ENCODE measurements at places on chromosomes 5 and 9. TPM values are rescaled to one million over a fixed set of nuclear protein-coding genes. Genes with fewer than 3 reads are reported as not detected.

DNA sequence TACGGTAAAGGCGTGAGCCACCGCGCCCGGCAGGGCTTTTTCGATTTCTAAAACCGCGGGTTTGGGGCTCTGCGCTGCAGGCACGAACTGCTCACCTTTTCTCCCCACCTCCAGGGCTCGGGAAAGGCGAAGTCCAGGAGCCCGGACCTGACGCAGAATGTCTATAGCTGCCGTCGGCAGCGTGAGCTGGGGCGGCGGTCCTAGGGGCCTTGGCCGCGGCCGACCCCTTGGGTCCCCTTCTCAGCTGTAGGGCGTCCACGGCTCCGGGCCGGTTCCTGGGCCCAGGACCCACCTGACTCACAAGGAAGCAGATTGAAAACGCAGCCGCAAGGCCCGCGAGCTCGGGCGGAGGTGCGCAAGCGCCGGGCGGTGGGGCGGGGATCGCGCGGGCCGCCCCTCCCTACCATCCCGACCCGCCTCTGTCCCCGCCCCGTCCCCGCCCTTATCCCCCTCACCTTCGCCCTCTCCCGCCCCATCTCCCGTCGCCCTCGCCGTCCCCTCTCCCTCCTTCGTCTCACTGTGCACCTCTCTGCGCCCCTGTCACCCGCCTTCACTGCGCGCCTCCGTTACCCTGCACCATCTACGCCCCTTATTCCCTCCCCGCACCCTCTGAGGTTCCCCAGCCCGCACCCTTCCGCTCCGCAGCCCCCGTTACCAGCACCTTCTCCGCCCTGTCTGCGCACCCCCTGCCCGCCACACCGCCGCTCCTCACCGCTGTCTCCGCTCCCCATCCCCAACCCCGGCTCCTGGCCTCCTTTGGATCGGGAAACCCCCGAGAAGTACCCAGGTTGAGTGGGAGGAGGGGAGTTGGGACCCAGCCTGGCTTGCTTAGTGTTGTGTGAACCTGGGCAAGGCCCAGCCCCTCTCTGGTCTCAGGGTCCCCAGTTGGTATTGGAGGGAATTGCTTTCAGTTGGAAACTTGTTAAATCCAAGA is at the start of gene HDHD3:
TSS of gene HDHD3 (minus strand) at position 353 of the 934 bp plus-strand sequence. CDS start 2,632 bp downstream, outside the sequence.
- DNase-seq: peak; percentile 85

KDM3B gene
- total RNA-seq: 26.8 TPM

- no peak for DNase-seq
These were observed 23.7 kb upstream of the CCDC180 start for GRCh38 chr9:97283768-97284167.

DNA sequence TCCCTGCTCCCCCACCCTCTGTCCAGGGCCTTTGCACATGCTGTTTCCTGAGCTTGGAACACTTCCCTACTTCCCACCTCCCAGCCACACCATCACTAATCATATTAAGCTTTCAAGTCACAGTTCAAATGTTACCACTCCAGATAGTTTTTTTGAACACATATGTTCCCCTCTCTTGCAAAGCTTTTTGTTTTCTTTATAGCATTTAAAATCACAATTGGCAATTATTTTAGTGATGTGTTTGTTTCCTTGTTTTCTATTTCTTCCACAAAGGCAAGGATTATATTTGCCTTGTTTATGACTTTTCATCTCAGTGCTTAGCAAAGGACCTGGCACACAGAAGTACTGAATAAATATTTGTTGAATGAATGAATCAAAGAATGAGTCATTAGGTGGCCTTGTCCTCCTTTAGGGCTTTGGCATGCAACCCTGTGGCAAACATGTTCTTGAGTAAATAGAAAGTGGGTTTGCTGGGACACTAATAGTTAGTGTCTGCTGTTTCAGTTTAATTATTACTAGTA is 386.8 kb downstream of the FGF10 start:
- peak; percentile 49 for DNase-seq

BTNL8 gene
- total RNA-seq: not detected

GRCh38 chr5:125410537-125411070 is 664.2 kb upstream of the ZNF608 start:
- DNase-seq: peak; percentile 83

DNA sequence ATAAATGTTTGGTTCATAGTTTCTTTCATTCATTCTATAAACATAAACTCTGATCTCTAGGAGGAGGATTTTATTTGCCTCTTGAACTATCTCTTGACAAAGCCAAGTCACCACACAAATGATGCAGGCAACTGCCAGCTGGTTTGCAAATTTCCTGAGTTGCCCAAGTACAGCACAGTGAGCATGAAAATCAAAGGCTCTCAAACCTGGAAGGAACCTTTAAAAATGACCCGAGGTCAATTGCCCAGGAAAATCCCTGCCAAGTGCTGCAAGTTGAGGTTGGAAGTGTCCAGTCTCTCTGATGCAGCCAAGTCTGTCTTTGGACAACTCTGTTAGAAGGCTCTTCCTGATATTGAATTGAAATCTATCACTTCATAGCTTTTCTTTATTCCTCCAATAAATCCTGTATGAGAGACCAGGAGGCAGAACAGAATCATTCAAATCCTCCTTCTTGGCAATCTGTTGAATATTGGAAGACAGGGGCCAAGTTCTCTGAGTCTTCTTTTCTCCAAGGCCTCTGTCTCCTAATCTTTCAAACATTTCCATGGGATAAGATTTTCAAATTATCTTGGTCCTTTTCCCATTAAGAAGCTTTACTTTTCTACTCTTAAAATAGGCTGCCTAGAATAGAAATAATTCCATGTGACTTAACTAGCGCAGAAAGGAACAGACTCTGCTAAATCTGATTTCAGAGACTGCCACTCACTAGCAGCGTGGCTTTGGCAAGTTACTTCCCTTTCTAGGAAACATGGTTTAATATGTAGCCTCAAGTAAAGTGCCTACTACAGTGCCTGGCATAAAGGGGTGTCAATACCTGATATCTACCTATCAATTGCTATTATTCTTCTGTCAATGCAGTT is 159.2 kb downstream of the SNX18 start:
- DNase-seq: no peak

GRCh38 chr9:6926436-6926835 is 168.7 kb downstream of the KDM4C start:
- DNase-seq: no peak

QRFP gene
- not detected for total RNA-seq

GRCh38 chr9:120878188-120879130 is 1.5 kb upstream of the PHF19 start:
- DNase-seq: no peak

DNA sequence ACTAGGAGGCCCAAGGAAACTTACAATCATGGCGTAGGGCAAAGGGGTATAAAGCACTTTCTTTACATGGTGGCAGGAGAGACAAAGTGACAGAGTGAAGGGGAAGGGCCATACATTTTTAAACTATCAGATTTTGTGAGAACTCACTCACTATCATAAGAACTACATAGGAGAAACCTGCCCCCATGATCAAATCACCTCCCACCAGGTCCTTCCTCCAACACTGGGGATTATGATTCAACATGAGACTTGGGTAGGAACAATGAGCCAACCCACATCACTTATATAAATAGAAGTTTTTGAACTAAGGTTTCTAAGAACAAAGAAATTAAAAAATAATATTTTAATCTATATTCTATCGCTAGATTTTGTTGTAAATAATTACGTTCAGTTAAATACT is 460.3 kb upstream of the TYRP1 start:
- no peak for DNase-seq

DNA sequence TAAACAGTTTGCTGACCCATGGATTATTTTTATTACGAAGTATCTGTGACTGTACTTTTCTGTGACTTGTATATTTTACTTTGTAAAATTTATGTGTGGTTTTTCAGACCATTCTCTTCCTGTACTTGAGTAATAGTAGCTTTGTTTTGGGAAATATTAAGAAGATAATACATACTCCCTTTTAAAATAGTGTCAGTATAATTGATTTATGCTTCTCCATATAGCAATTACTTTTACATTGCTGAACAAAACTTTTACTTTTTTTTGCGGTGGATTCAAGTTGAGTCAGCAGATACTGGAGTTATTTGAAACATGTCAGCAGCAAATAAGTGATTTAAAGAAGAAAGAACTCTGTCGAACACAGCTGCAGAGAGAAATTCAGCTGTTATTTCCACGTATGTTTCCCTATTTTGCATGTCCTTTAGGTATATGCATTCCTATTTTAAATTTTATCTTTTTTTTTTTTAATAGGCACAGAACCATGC is 28.4 kb downstream of the TENT2 start:
- peak; percentile 2 for DNase-seq

DNA sequence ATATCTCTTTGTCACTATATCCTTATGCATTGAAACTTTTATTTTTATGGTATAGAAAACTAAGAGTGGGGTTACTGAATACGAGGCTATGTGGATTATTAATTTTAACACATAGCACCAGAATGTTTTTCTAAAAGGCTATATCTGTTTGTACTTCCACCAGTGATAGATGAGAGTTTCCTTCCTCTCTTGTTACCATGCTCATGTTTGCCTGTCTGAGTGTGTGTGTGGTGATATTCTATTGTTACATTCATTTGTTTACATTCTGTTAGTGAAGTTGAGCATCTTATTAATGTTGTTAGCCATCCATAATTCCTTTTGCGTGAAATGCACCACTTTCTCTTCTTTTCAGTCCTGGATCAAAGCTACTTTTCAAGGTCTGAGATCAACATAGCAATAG is 54.1 kb upstream of the ALDH1A1 start:
- DNase-seq: no peak

RAI14 gene
- total RNA-seq: 120 TPM

DNA sequence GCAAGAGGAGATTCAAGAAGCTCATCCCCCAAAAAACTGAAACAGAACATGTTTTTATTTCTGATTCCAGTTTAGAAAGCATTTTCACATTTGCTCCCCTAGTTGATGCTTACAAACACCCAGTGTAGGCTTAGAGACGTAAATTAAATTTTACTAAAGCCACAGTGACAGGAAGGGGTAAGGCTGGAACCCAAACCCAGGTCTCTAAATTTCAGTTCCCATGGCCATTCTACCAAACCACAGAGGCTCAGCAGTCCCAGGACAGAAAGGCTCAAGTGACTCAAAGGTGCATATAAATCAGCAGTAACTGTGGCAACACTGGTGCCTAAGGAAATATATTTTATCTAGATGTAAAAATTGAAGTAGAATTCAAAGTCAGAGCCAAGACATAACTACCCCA is 128.7 kb downstream of the CEP120 start:
- DNase-seq: no peak

RANBP17 gene
- 3.8 TPM for total RNA-seq

EPB41L4B gene
- total RNA-seq: 1.0 TPM

- DNase-seq: peak; percentile 1
These were observed 586.3 kb downstream of the BRINP1 start for GRCh38 chr9:118782790-118783463.

- no peak for DNase-seq
These were observed 1309.2 kb upstream of the C9orf72 start for GRCh38 chr9:28882529-28882928.

ZBTB5 gene
- 8.3 TPM for total RNA-seq

DNA sequence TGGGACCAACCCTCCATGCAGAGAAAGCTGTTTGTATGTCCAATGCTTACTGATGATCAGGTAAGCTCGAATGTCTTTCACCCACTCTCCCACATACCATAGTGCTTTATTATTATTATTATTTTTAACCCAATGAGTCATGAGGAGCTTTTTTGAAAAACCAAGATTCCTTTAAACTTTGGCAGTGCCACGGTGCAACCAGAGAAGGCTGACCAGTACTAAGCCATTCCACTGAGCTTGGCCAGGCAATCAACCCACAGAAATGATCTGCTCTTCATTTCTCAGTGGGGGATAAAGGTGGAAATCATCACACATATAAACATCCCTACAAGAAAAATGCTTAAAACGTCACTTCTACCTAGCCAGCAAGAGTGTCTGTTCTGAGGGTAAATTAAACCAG is 35.5 kb downstream of the JAKMIP2 start:
- DNase-seq: no peak

GRCh38 chr5:63570752-63571151 is 391.5 kb downstream of the HTR1A start:
- DNase-seq: no peak

PCDHGB1 gene
- total RNA-seq: 0.25 TPM

DNA sequence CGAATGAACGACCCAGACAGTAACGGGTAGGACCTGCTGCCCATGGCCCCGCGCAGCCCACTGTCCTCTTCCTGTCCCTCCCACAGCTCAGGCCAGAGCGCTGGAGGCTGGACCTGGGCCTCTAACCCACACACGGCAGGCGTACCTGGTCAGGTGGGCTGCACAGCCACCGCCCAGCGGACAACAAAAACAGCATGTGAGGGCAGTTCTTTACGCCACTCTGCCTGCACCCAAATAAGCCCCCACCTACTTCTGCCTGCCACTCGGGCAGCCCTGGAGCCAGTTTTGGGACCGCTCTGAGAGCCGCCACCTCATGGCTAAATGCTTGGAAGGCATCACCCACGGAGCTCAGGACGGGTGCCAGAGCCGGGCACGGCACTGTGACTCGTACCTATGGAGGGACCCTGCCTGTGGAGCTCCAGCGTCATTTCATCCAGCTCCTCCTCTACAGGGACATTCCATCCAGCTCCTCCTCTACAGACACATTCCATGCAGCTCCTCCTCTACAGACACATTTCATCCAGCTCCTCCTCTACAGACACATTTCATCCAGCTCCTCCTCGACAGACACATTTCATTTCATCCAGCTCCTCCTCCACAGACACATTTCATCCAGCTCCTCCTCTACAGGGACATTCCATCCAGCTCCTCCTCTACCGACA is 18.9 kb downstream of the CLPTM1L start:
- peak; percentile 49 for DNase-seq

DNA sequence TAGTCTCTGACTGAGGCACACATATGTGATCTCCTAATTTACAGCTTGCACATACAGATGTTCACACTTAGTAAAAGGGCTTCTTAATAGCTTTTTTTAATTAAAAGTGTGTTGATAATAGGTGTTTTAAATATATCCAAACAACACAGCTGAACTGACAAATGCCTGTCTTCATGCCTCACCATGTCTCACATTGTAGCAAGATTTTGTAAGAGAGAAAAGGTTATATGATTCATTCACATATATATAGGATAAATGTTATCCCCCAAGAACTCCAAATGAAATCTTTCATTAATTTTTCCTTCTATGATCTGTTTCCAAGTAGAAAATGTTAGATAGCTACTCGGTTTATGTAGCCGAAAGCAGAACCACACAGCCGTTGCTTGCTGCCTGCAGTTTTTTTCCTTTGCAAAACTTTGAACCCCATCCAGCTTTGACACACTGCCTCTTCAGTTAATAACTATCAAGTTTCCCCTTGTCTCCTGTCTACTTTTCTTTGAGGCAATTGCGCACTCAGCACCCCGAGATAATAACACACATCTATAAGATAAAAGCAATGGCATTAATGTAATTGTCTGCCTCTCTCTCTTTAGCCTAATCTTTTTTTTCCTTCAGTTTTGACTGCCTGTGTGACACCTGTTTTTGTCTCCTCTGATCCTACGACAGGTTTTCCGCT is 299.2 kb downstream of the BNC2 start:
- peak; percentile 41 for DNase-seq

DNA sequence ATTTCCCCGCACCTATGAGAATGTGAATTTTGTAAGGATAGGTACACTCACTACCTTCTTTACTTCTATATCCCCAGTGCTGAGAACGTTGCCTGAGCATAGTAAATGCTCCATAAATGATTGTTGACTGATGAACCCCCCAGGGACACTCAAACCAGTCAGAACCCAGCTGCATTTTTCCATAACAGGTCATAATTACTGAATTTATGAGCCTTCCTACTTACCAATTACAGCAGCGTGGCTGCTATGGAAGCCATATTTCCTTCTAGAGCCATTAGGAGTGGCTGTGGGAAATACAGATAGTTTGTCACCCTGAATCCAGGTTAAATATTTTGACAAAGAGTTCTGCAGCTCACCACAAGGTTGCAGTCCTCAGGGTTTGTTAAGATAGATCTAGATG is 135.0 kb downstream of the TAF11L14 start:
- DNase-seq: no peak

CARD6 gene
- 7.1 TPM for total RNA-seq

HCN1 gene
- total RNA-seq: not detected

Data from GM23248 (cell line).